Posterior vena cava (tissue), 2 donors: ENCODE measurements at places on chromosomes 13 and 19.

DNA sequence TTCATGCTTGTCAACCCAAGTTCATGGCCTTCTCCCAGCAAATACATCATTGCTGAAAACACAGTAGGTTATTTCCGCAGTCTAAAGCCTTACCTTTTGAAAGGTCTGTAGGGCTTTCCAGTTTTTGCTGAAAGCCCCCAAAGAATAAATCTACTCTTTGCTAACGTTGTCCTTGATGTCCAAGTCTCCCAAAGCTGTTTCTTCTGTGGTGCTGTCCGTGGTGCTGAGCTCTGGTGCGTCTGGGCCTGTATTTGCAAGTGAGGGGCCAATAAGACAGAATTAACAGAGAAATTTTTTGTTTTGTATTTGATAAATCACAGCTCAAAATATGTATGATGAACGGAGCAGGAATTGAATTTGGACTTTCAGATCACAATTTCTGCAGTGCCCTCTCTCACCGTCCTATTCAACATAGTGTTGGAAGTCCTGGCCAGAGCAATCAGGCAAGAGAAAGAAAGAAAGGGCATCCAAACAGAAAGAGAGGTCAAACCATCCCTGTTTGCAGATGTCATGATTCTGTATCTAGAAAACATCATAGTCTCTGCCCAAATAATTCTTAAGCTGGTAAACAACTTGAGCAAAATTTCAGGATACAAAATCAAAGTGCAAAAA is 9.8 kb upstream of the LGALS16 start:
- no peak for DNase-seq

DNA sequence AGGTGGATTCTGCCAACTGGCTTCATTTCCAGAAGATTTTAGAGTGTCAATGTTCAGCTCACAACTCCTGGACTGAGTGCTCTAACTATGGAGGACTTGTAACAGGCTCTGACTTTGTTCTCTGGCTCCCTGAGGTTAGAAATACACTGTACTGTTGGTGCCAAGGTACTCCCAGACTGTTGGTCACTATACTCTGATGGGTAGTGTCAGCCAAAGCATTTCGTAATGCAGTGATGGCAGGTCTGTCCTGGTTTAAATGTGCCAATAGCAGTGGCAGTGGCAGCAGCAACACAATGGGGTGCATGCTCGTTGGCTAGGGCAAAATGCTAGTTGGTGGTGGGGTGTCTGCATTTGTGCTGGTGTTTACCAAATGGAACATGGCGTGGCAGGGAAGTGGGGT is 472.2 kb downstream of the TDRD3 start:
- no peak for DNase-seq

- DNase-seq = no peak
Observed at GRCh38 chr19:7505682-7506384, 10.1 kb upstream of the ZNF358 start.

DNA sequence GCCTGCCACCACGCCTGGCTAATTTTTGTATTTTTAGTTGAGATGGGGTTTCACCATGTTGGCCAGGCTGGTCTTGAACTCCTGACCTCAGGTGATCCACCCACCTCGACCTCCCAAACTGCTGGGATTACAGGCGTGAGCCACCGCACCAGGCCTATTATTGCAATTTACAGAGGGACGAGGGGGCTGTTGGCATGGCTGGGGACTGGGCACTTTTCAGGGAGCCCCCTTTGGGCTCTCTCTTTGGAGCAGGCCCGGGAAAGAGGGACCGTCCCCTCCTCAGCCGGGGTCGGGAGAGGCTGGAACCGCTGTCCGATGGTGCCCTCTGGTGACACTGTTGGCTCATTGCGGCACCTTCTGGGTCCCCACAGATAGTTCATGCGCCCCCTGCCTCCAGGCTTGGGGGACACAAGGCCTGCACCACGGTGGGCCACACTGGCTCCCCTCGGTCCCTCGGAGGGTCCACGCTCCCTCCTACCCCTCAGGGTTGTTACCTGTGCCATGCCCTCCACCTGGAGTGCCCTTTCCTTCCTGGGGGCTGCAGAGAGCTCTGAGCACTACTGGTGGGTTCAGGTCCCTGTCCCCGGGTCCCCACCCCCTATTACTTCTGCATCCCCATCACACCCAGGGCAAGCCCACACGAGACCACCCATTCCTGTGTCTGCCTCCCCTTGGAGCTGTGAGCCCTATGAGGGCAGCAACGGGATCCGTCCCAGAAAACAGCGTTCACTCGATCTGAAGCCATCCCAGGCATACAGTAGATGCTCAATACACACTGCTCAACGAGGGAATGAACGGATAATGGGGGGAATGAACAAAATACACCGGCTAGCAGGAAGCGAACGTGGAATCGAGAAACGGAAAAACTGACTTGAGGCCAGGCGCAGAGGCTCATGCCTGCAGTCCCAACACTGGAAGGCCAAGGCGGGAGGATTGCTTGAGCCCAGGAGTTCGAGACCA is 12.5 kb downstream of the FEM1A start:
- peak; percentile 84 for DNase-seq

GRCh38 chr13:47049276-47049989 is 152.6 kb upstream of the HTR2A start:
- no peak for DNase-seq

DNA sequence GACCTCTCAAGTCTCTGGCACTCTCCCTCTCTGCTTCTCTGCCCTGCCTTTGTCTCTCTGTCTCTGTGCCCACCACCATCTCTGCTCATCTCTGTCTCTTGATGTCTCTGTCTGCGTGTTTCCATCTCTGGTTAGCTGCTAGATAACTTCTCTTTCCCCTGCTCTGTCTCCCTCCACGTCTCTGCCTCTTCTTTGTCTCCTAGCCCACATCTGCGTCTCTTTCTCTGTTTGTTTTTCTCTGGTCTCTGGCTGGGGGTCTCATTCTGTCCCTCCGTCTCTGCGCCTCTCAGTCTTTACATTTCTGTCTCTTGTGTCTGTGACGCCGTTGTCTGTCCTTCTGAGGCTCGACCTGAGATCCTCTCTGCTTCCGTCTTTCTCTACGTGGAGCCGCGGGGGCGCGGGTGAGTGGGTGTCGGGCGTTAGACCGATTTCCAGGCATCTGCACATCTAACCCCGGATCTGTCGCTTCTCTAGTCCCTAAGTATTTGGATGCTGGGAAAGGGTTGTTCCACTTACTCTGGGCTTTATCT is 386 bp downstream of the GIPR start:
- no peak for DNase-seq

DNA sequence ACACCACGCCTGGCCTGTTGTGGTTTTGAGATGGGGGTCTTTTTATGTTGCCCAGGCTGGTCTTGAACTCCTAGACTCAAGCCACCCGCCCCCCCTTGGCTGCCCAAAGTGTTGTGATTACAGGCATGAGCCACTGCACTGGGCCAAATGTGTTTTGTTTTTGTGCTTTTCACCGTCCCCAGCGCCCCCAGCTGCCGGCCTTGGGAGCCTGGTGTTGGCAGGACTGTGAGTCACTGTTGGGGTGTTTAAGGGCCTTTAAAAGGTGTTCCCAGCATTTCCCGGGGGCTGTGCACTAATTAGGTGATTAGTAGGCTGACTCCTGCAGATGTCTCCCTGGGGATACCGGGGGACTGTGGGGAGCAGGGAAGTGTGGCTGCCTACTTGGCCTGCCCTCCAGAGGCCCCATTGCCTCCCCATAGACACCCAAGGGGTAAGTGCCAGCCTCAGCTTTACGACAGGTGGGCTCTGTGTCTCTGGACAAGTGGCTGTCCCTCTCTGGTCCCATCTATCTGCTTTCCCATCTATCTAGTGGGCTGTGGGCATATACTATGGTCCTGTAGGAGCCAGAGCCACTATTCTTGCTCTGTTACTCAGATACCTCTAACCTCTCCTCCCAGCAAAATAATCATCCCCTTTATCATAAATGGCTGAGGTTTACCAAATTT is 11.8 kb upstream of the TLE5 start:
- DNase-seq = no peak

- no peak for DNase-seq
Observed at GRCh38 chr19:898663-899062, 5.4 kb downstream of the RNU6-9 start.

GRCh38 chr19:42330241-42330711 is 4.8 kb downstream of the MEGF8 start:
- DNase-seq = no peak

- no peak for DNase-seq
Observed at GRCh38 chr19:35056513-35057063, 15.1 kb downstream of the HPN start.

GRCh38 chr19:16233081-16233776 is 35.5 kb downstream of the AP1M1 start:
- no peak for DNase-seq

DNA sequence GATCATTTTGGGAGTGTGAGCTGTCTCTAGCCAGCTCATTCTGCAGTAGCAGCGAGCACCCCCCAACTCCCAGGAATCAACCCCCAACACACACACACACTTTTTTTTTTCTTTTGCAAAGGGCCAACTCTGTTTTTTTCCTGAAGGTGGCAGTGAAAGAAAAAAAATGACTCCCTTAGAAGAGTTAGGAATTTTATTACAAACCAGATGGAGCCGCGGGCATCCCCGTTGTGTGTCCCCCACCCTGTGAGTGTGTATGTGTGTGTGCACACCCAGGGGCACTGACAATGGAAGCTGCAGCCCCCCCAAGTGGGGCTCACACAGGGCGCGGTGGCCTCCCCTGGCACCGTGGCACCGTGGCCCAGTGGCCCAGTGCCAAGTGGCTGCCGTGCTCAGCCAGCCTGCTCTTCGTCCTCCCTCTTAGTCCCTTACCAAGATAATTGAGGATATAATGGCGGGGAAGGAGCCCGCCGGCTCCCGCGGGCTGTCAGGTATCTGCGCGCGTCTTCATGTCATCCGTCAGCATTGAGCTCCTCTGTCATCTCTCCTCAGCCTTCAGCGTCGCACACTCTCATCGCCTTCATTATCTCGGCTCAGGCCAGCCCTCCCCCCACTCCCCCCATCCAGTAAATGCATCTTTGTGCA is 314.1 kb downstream of the ZNF536 start:
- no peak for DNase-seq

- DNase-seq = no peak
Observed at GRCh38 chr19:41870401-41870873, 6.6 kb upstream of the CD79A start.

DNA sequence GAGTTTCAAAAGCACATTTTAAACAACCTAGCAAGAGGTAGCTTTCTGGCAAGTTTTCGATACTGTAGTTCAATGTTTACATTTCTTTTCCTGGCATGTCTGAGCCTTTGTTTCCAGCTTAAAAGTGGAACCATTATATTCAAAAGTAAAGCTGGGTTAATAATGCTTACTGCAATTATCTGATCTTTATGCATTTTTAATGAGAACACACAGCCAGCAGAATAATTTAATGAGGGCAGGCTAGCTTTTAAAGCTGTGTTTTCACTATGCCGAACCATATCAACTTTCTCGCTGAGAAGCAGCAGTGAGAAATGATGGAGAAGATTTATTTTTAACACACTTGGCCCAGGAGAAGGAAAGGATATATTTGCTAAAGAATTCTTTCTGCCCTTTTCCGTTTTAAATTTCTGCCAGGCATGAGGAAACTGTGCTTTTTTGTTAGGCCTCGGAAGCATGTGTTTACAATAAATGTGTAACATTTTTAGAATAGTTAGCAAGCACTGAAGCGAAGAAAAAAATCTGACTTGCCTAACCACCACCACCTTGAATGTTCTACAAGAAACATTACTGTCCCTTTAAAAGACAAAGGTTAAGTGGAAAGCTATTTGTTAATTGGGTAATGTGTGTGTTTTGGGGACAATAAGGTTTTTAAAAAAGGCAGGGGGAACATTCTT is 1.0 kb downstream of the MBNL2 start:
- no peak for DNase-seq

DNA sequence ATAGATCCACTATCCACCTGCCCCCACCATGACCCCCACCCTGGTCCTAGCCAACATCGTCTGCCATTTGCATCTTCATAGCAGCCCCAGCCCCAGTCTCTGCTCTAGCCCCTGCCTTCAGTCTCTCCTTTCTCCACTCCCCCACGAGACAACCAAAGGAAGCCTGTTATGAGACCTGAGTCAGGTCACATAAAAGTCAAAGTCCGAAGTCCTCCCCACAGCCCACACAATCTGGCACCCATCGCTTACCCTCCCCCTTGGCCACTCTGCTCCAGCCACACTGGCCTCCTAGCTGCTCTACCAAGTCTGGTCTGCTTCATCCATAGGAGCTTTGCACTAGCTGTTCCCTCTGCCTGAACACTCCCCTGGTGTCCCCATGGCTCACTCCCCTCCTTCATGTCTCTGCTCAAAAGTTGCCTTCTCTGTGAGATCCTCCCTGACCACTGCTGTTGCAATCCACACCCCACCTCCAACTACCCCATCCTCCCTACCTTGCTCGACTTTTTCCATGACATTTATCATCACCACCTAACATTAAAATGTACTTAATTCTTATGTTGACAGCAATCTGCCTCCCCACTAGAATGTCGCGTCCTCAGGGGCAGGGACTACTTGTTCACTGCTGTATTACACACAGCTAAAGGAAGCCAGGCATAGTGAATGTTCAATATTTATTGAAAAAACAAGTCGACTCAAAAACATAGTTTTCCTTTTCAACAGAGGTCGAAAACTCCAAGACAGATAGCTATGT is 1.2 kb upstream of the PLEKHG2 start:
- peak; percentile 93 for DNase-seq

DNA sequence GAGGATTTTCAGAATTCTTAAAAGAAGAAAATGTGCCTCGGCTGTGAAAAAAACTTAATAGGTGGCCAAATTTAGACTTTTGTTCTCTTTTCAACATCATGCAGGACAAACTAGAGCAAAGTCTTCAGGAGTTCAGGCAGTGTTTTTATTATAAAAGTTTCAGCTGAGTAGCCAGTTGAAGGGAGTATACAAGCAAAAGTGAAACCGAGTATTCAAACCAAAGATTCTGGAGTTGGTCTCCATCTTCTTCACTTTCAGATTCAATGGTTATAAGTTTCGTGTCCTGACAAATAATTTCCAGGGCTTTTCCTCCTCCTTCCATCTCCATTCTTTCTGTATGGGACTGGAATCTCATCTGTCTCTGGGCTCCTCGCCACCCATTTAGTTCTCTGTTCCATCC is 379.7 kb downstream of the GPC5 start:
- no peak for DNase-seq

- peak; percentile 7 for DNase-seq
Observed at GRCh38 chr19:5642204-5642603, 19.3 kb downstream of the SAFB start.

- DNase-seq = peak; percentile 38
Observed at GRCh38 chr13:113881614-113882266, 17.9 kb upstream of the GAS6 start.
